ENCODE measurements at places on chromosomes 7 and 10.
A peak's percentile ranks its signal among the peaks of the same experiment; 100 is the strongest.

- DNase-seq = no peak
These were observed 106.1 kb upstream of the KMT2C start for GRCh38 chr7:152541892-152542291.

DNA sequence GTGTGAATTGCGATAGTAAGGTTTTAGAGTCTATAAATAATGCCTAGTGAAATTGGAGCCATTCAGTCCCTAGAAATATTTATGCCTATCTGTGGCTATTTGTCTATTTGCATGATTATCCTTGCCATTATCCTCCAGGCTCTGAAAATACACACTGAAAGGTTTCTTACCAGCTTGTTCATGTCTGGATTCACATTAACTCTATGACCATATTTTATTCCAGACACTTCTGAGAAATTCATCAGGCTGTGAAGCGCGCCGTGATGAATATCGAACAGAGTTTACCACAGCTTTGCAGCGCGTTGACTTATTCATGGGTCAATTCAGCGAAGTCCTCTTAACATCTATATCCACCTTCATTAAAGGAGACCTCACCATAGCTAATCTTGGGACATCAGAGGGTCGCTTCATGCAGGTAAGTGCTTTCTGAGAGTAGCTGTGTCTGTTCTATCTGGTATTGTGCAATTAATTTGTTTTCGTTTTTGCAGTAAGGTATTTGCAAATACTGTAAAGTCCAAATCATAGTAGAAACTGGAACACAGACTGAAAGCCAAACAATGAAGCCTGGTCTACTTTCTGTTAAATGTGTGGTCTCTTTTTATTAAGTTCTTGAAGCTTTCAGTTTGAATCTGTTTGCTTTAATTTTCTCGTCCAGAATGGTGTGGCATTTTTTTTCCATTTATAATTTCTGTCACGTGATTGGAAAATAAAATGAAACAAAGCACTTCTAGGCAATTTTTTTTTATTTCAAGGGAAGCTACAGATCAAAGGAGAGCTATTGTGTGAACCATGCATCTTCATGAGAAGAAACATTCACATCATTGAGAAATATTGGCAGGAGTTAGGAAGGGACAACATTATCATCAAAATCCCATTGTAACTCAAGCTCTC, 59.7 kb downstream of the MET start:
- no peak for DNase-seq

DNA sequence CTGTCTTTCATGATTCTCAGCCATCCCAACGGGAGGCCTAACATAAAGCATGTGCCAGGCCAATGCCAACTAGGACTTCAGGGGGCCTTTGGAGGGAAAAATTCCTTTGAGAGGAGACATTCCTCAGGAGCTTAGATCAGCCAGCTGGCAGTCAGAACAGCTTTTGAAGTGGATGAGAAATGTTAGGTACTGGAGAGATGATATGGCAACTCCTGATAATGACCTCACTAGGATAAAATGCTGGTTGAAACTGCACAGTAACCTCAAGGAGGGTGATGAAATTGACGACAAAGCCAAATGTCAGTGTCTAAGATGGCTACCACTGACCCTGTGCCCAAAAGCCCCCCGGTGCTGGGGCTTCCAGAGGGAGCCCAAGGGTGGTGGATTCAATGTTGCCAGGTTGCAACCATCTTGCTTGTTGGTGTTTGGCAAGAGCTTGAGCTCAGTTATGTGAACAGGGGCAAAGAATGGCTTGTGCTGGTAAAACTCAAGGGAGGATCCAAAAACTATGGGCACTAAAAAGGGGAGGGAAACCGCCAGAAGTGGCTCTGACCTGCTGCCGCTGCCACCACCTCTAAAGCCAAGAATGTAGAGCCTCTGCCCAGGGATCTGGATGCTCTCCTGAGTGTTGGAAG, 121.2 kb downstream of the UBE2H start:
- peak; percentile 79 for DNase-seq

DNA sequence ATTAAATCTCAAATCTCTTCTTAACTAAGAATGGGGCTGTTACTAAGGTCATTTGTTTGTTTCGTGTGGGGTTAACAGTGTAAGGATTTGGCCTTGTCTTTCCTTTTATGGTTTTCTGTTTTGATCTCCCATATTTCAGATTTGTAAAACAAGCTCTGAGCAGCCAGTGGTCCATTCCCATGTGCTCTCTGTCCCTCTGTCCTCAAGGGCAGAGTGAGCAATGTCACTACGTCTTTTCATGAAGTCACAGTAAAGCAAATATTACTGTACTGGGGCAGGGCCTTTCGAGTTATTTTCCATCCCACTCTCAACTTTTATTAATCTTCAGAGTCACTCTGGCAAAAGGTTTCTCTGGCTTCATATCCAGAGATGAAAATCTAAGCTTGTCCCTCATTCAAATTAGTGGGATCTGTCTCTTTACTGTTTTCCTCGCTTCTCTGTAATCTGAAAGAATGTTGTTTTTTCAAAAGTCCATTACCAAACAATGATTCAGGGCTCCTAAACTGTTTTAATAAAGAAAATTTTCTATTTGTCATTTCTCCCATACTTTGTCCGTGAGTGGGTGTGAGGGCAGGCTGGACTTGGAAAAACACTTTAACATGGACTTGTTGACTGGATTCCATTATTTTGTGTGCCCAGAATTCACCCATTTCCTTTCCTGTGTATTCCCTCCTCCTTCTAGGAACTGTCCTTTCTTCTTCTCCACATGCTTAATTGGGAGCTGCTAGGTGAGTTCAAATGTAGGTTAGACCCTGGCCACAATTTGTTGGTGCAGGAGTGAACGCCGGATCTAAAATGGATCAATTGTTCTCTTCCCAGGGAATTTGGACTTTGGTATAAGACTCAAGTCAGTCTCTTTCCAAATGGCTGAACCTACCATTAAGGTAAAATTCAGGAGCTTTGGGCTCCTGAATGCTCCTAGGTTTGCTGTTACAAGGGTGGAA, 42.1 kb upstream of the NAMPT start:
- peak; percentile 23 for DNase-seq

DNA sequence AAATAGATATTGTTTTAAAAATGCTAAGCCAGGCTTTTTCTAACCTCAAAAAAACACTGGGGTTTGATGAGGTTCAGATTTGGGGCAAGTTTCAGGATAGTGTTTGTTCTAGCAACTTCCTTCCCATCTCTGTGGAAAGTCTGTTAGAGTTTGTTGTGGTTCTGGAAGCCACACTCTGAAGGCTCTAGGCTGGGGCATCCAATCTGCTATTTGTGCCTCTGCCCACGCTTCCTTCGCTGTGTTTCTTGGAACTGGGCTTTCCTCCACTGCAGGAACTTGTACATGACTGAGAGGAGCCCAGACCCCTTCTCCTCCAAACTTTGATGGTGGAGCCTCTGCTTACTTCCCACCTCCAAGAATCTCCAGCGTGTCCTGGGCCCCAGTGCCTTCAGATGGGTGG, 108.5 kb upstream of the SLC25A13 start:
- DNase-seq = no peak

- no peak for DNase-seq
These were observed 295.1 kb downstream of the NEBL start for GRCh38 chr10:20601941-20602461.

Measured in GM03348 (cell line).